ENCODE measurements at places on chromosomes 2 and 18.

GRCh38 chr2:214034417-214034816 lies 376.4 kb upstream of the VWC2L start:
- no peak for DNase-seq

DNA sequence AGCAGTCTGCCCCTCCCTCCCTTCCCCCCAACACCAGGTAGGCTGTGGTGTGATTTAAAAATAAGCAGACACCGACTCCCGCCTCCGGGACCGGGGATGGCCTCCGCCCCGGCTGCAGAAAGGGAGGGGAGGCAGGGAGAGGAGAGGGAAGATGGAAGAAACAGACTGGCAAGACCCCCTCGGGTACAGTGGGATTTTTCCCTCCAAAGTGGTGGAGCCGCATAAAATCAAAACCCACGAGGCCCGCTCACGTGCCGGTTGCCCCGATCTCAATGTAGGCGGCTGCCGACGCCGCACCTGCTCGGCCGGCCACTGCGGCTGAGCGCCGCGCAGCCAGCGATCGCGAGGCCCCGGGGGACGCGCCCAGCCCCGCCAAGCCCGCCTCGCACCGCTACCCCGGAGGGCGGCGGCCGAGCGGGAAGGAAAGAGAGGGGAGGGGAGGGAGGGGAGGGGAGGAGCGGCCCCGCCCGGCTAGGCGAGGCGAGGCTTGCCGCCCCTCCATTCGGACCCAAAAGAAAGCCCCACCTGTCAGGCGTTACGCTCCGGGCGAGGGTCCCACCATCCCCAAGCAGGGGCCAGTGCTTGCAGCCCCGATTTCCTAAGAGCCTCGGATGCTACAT lies 811 bp downstream of the ADD2 start:
- DNase-seq: no peak

GRCh38 chr18:24534737-24535136 lies 74.3 kb downstream of the HRH4 start:
- no peak for DNase-seq

DNA sequence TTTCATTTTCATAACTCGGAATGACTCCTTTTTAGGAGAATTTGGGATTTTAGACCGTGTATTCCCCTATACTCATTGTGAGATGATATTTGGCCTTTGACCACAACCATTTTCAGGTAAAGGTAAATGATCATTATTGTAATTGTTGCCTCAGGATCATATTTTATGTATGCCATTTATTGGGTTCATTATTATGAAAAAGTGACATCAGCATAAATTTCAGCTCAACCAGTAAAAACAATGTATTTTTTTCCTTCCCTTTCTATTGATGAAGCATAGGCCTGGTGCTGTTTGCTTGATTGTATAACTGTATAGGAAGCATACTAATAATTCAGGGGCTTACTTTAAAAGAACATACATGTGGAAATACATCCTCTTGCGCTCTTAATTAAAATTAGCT lies 832.9 kb upstream of the FANCL start:
- no peak for DNase-seq

GRCh38 chr2:181457741-181458425 lies 697 bp downstream of the ITGA4 start:
- peak; percentile 41 for DNase-seq

DNA sequence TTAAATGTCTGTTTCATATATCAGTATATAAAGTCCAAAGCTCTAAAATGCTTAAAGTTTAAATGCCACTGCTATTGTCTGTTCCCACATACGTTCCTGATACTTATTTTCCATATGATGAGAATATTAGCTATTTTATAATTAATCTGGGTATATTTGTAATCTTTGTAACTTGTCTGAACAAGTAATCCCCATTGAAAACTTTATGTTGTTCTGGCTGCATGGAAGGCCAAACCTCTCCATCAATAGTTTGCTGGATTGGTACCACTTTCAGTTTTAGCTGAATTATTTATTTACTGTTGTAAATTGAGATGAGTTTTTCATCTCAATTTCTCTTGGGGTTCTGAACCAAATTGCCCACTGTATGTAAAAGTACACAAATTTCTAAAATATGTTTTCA lies 1.5 kb downstream of the MBD5 start:
- DNase-seq: no peak

- no peak for DNase-seq
Measured at GRCh38 chr2:12970861-12971260, 254.1 kb downstream of the TRIB2 start.

DNA sequence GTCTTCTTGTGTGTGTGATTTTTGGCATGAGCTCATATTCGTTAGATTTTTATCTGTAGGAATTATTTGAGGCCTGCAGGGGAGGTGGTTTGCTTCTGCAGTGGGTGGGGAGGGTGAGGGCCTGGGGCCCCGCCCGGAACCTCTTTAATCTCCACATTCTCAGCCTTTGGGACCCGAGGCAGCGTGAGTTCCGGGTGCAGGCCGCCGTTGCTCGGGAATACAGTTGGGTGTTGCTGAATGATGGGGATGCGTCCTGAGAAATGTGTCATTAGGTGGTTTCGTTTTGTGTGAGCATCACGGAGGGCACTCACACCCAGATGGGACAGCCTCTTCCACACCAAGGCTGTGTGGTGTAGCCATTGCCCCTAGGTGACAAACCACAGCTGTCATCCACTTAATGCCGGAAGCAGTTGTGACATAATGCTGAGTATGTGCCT lies 13.7 kb upstream of the GAL3ST2 start:
- peak; percentile 53 for DNase-seq
